ENCODE measurements at places on chromosomes 4 and X.

- no peak for DNase-seq
Measured at GRCh38 chrX:72306851-72307645, 1.3 kb upstream of the CITED1 start.

GRCh38 chr4:183354219-183354618 is 32.0 kb upstream of the CLDN24 start:
- DNase-seq, result no peak

- DNase-seq, result no peak
Measured at GRCh38 chr4:83356899-83357661, 22.4 kb upstream of the HPSE start.

GRCh38 chr4:153084980-153085630 is 119.1 kb upstream of the TRIM2 start:
- no peak for DNase-seq

DNA sequence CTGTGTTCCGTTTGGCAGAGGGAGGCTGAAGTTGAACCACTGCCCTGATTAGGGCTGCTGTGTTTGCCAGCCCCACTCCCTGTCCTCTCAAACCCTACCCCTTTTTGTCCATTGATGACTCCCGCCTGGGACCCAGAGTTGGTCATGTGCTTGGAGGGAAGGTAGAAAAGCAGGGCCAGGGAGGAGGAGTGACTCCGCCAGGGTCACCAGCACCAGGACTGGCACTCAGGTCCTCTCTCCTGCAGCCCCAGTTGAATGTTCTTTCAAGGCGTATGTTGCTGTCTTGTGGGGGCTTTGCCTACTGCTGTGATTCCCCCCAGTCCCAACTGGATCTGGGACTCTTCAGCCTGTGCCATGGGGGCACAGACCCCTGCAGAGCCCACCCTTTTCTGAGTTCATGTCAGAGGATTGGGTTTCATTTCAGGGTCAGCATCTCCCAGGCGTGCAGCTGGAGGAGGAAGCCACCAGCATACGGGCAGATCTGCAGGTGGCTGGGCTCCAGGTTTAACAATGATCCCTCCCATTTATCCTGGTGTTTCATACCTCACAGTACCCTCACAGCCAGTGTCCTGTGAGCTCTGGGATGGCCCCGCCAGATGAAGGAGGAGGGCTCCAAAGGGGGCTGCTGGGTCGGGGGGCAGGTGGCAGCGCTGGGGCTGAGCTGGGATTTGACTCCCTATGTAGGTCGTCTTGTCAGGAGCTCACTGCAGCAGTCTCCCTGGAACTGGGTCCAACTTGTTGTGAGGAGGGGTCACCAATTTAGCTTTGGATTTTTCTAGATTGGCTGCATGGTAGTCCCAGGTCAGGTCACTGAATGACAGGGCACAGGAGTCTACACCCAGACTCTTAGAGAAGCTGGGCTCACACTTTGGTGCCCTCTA is 55.7 kb downstream of the MSX1 start:
- DNase-seq, result no peak

DNA sequence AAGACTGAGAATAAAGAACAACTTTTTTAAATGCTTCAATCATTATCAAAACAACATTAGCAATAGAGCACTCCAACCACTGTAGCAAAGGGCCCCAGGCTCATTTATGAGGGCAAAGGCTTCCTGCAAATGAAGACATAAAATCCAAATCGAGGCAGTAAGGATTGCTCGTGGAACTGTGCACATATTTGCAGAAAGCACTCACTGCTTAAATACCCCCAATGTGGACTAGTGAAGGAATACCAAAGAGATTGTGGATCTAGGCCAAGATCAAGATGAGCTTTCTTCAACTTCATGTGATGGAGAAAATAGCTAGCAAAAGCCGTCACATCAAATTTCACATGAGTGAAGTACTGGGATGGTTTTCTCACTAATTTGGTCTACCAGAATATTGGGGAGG is 35.2 kb downstream of the GPC3 start:
- no peak for DNase-seq

DNA sequence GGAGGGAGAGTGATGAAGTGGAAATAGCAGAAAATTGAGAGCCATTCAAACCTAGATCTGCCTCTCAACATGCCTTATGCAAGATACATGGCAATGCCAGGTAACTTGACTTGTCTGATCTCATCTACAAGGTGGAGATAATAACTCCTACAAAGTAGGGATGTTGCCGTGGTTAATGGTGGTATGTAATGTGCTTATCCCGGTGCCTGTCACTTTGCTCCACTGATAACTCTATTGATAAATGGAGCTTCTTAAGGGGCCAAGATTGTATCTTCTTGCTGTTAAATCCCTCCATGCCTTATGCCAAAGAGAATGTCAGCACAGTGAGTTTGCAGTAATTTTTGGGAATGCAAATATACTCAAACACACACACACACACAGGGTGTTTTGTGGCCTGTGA is 355.8 kb downstream of the MAPK10 start:
- no peak for DNase-seq

- DNase-seq, result no peak
Measured at GRCh38 chrX:140389331-140389730, 115.5 kb downstream of the SOX3 start.

GRCh38 chr4:111689214-111689613 is 456.0 kb upstream of the FAM241A start:
- DNase-seq, result no peak

DNA sequence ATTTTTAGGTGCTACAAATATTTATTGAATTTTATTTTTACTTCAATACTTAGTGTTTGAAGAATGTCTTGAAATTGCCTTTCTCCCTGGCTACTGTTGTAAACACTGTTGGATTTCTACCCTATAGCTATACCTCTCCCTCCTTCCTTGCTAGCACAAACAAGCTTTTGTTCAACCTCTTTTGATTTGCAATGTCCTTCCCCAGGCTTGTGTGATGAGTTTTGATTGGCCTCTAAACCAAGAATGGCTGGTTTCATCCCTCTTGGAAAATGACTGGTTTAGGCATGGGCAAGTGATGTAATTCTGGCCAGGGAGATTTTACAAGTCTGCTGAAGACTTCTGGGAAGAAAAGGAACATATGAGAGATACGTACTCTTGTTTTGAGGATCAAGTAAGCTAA is 25.3 kb upstream of the SLITRK2 start:
- no peak for DNase-seq

DNA sequence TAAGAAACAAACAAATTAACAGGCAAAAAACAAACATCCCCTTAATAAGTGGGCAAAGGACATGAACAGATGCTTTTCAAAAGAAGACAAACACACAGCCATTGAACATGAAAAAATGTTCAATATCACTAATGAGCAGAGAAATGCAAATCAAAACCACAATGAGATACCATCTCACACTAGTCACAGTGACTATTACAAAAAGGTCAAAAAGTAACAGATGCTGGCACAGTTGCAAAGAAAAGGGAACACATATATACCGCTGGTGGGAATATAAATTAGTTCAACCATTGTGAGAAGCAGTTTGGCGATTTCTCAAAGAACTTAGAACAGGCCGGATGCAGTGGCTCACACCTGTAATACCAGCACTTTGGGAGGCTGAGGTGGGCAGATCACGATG is 146.1 kb upstream of the NEIL3 start:
- DNase-seq, result no peak

DNA sequence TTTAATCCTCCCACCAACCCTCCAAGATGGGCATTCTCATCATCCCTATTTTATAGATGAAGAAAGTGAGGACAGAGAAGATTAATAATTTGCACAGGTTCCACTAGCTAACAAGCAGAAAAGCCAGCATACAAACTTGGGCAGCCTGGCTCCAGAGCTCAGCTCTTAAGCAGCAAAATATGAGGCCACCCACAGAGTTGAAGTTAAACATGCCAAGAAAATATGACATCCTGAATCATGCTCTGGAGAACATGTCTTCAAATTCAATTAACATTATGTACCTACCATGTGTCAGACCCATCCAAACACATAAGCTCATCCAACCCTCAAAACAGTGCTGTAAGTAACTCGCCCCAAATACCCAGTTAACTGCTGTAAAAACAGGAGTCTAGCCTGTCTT is 33.9 kb downstream of the USP46 start:
- no peak for DNase-seq

GRCh38 chrX:150036641-150037040 is 98.3 kb upstream of the EOLA2 start:
- DNase-seq, result no peak

GRCh38 chrX:7925867-7926472 is 1.2 kb downstream of the PNPLA4 start:
- DNase-seq, result no peak

- DNase-seq, result no peak
Measured at GRCh38 chr4:28354880-28355656, 1494.4 kb downstream of the STIM2 start.

DNA sequence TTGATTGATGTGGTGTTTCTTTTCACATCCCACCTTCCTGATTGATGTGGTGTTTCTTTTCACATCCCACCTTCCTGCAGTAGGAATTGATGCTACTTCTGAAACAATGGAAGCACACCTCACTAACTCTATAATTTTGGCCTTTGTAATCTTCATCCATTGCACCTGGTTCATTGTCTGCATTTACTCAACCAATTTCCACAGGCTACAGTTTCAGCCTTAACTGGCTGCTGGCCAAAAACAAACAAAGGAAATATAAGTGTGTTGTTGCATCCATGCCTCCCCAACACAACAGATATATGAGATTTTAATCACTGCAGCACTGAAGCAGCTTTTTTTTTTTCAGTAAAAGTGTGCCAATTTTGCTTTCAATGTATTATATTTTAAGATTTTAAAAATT is 867.6 kb upstream of the PCDH7 start:
- DNase-seq, result no peak

DNA sequence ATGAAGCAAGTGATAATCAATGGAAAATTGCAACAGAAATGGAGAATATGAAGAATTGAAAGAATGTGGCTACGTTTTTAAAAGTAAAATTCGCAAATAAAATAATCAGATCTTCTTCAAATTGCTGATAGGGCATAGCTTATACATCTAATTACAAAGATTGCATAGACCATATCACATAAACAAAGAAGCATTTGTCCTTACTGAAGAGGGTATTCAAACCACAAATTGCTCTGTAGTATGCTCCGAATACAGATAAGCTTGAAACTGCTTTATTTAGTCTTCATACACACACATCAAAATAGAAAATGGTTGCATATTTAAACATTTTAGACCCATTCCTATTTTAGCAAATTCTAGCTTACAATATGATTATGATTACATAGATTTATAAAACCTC is 206.7 kb upstream of the SLIT2 start:
- DNase-seq, result no peak

- no peak for DNase-seq
Measured at GRCh38 chr4:182276210-182277109, 33.3 kb downstream of the TENM3 start.

DNA sequence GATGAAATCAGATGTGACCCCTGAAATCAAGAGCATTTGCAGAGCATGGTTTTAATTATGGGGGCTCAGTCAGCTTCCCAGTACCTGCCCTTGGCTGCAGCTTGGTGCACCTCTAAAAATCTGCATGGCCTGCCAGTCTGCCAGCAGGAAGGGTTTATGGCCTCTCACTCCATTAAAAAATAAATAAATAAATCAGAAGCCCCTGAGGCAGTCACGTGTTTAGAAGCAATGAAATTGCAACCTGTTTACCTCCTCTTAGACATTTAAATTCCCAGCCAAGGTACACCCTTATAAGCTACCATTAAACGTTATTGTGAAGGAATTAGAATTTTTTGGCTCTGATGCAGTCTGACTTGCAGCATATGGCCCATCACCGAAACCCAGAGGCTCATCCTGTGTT is 114.0 kb upstream of the LDB2 start:
- DNase-seq, result no peak

DNA sequence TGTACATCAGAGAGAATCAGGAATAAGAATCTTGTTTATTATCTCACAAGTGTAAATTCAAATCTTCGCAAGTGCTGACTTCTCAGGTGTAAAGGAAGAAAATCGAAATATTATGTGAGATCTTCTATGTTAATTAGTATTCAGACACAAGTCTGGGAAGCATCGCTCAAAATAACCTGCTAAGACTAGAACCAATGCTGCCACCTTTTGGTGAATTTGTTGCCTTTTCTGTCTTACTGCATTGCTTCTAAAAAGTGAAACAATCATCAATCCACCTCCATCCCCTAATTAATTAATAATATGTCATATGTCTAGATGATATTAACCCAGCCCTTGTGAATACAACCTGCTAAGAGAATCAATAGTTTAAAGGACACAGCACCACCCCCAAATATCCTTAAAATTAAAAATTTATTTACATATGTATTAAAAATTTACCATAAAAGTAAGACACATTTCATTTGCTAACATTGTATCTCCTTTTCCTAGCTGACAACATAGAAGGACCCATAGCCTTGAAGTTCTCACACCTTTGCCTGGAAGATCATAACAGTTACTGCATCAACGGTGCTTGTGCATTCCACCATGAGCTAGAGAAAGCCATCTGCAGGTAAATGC is 3.5 kb downstream of the EPGN start:
- DNase-seq, result no peak

DNA sequence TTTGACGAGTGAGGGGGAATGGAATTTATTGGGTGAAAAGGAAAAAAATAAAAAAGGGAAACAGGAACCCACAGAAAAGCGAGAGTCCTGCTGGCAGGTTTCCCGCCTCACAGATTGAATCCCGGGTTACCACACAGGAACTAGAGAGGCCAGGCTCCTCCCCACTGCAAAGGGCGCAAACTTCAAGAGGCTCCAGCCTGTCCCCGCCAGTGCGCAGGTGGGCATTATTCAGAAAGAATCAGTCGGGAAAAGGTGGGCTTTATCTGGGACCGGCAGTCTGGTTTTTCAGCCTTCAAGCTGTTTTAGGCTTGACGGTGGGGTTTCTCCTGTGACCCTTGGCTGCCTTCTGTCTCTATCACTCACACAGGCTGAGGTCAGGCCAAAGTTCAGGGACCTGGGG is 1496.8 kb downstream of the RPA4 start:
- no peak for DNase-seq

DNA sequence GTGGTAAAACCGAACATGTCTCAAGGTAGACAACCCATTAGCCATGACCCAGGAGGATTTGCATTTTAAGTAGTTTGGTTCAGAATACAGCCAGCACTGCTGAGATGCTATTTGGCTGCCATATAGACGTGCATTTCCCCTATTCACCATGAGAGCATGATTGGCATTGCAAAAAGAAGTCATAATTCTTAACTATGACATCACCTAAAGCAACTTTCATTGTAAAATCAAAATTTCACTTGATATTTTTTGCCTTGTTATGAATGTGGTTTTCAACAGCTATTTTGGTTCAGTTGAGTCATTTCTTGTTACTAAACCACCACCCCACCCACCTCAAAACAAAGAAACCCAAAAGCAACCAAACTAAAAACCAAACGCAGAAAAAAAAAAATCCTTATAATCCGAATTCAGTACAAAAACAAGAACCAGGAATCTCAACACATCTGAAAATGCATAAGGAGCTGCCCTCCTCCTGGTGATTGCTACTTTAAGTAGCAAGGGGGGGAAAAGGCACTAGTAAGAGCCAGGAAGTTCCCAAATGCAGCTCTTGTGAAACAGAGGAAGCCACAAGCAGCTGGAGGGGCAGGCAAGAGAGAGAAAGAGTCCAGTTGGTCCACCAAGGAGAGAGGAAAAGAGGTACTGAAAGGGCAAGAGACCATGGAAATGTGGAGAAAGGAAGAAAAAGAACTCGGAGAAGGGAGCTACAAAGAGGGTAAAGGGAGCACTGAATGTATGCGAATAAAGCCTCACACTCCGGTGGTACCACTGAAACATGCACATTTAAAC is 3.1 kb downstream of the SLITRK4 start:
- no peak for DNase-seq

GRCh38 chr4:18954538-18954937 is 933.0 kb upstream of the LCORL start:
- no peak for DNase-seq

GRCh38 chr4:169963998-169964397 is 62.2 kb downstream of the MFAP3L start:
- DNase-seq, result no peak

Data from NCI-H187 treated with DMSO at 0.1 percent for 48 hours (cell line).